ENCODE measurements at places on chromosomes 11 and 22.
A peak's percentile ranks its signal among the peaks of the same experiment; 100 is the strongest.

DNA sequence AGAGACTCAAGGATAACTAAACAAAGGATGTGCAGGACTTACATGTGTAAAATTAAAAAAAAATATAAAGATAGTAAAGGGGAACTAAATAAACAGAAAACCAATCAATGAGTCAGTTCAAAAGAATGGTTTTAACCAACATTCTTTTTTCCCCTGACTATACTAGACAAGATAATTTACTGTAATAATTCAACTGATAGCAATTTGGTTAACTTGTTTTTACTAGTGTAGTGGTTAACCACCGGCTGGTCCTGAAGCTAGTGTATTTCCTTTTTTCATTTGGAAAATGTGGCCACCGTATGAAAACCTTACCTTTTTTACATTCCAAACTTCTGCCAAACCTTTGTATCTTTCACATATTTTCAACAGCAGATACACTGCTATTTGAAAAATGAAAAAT lies 123.1 kb downstream of the ARHGAP42 start:
- no peak for DNase-seq

GRCh38 chr11:33778675-33779074 lies 4.4 kb upstream of the FBXO3 start:
- no peak for DNase-seq

DNA sequence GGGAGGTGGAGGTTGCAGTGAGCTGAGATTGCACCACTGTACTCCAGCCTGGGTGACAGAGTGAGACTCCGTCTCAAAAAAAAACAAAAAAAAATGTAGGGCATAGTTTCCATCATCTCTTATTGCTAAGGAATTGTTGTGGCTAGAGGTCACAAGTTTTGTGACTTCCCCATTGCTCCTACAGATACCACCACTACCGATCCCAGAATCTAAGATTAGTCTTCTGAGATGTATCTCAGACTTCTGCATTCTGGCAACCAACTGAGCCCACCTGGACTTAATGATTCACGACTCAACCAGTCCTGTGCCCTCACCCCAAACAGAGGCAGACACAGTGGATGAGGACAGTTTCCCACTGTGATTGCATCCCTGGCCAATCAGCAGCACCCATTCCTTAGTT lies 148.9 kb downstream of the NECTIN1 start:
- DNase-seq = no peak

DNA sequence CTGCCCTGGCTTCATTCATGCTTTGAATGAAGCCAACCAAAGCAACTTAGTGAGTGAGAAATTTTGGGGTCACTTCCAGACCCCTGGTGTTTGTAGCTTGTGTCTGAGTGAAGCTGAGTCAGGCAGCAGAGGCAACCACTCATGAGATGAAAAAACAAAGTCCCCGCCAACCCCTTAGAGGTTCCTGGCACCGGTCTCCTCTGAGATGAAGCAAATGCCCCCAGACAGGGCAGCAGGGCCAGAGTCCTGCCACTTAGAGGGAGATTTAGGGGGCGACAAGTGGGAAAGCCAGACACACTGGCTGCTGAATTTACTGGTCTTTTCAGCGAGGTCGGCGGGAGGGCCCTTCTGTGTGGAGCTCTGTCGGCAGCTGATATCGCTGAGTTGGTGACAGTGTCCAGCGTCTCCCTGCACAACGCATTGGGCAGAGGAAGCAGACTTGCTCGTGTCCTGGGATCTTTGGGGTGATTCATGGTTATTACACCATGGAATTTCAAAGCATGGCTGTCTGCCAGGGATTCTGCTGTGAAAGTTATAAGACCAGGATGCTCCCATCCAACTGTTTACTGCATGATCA lies 482.6 kb downstream of the MIAT start:
- no peak for DNase-seq

DNA sequence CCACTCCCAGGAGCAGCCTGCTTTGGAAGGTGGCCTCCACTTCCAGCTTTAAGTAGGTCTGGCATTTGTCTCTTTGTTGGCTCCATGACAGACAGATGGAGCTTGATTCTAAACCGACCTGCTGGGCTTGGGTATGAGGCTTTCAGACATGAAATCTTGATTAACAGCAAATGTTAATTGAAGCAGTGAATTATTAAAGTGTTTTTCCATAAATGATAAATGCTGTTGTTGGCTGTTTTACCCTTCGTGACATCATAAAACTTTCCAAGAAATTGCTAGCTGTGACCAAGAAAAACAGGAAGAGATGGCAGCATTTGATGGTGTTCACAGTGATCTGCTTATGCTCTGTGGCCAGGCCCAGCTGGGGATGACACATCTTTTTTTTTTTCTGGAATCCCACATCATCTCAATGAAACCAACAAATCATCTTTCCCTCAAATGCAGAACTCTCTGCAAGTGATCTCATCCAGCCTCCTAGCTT lies 66.1 kb downstream of the RBMXL2 start:
- DNase-seq = no peak

- DNase-seq = no peak
Measured at GRCh38 chr22:28229566-28230485, 310.8 kb upstream of the PITPNB start.

- no peak for DNase-seq
Measured at GRCh38 chr11:131712897-131713296, 342.5 kb downstream of the NTM start.

DNA sequence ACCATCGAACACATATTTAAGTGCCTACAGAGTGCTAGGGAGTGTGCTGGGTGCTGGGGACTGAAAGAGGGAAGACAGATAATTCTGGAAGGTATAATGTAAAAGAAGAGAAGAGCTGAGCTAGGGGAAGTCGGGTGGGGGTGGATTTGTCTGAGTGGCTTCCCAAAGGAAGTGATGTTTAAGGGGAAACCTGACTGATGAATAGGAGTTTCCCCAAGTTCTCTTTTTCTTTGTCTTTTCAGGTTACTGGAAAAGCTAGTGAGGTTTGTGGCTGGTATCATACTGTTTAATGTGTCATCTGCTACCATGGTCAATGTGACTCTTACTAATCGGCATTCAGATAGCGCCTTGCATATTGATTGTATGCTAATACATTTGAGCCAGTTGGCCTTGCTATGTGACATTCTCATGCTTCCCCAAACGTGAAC lies 151.6 kb upstream of the MTMR2 start:
- DNase-seq = no peak

DNA sequence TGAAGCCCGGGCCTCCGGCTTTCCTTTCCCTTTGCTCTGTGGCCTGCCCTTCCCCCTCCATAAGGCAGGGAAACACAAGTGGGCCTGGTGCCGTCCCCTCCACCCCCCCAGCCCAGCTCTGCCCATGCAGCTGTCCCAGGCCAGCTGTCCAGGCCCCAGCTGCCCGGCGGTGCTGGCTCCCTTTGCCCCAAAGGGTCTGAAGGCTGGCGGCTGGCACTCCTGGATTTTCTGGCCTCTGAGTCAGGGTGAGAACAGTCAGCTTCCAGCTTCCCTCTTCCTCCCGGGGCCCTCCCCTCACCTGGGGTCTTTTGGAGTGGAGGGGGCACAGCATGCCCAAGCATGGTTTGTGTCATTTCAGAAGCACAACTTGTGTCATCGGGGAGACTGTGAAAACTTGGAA lies 27.8 kb downstream of the CD82 start:
- DNase-seq = no peak

GRCh38 chr11:6443269-6444003 lies 2.6 kb upstream of the HPX start:
- DNase-seq = peak; percentile 47

DNA sequence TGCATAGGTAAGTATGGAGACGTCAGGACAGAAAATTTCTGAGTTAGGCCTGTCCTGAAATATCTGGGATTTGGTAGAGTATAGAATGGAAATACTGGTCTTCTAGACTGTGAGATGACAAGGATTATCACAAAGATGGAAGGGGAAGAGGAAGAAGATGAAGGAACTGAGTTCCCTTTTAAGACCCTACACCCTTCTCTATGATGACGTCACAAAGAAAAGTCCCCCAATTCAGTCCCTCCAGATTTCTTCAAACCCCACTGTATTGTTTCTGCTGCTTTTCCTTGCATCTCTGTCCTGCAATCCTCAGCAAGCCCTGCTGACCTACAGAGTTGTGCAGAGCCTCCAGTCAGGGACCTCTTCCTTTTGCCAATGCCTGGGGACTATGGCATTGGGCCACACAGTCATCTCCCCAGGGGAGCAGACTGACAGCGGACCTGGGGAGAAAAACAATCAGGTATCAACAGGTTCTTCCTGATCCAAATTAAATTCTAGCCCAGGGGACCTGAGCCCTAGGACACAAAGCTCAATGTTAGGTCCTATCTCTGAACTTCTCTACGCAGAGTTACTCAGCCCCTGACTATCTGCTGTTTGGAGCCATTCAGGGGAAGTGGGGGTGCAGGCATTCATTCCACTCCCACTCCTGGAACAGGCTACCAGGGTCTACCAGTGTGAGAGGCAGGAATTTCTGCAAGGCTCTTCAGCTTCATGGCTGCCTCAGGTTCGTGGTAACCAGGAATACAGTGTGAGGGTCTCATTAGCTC lies 49.2 kb upstream of the POU2AF1 start:
- no peak for DNase-seq

GRCh38 chr11:83265331-83265730 lies 20.8 kb downstream of the CCDC90B start:
- no peak for DNase-seq

Data from activated CD4-positive, alpha-beta T cell treated with anti-CD3 and anti-CD28 coated beads, Interleukin-2, amount 50 U/mL, for 1 hour (primary cell).